ENCODE measurements at places on chromosomes 2 and 18.

DNA sequence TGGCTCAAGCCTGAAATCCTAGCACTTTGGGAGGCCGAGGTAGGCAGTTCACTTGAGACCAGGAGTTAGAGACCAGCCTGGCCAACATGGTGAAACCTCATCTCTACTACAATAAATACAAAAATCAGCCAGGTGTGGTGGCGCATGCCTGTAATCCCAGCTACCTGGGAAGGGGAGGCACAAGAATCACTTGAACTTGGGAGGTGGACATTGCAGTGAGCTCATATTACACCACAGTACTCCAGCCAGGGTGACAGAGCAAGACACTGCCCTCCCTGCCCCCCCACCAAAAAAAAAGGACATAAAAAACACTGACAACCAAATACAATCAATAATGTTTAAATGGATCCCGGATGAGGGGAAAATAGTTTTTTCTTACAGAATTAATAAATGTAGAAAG, 7.8 kb downstream of the TIA1 start:
- DNase-seq: no peak

GRCh38 chr2:74222300-74222650, 23.9 kb downstream of the MTHFD2 start:
- DNase-seq: no peak

DNA sequence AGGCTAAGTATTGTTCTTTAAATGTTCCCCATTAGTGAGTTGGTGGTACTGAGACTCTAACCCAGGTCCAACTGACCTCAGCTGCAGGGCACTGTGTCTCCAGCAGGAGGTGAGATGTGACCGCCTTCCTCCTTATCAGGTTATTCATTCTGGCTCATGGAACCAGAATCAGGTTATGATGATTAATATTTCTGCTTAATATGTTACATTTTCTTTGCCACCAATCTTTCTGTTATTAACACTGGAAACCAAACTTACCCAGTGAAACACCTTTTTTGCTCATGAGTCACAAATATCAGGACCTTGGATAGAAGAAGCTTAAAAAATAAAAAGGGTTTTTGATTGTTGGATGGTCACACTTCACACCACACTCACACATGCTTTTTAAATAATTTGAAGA, 85.4 kb downstream of the DPP4 start:
- DNase-seq: no peak

GRCh38 chr18:53887447-53887846, 337.0 kb downstream of the MBD2 start:
- no peak for DNase-seq

DNA sequence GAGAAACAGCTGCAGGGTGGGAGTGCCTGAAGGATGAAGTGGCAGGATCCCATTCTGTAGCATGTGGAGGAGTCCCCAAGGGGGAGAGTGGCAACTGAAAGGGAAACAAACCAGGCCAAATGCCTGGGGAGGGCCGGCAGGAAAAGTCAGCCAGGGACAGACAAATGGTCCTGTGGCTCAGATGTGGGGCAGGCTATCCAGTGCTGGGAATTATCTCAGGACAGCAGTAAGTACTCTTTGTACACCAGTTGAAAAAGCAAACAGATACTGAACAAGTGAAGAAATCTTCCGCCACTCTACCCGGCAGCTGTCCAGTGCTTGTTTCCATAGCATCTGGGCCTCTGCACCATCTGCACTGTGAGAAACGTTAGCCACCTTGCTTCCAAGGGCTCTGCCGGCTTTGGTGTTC, 408.9 kb downstream of the LRATD1 start:
- no peak for DNase-seq

GRCh38 chr2:101277111-101277510, 24.4 kb downstream of the CNOT11 start:
- DNase-seq: no peak

GRCh38 chr2:207869784-207870778, 100.4 kb upstream of the FZD5 start:
- DNase-seq: no peak

GRCh38 chr2:8257502-8257901, 424.4 kb upstream of the ID2 start:
- no peak for DNase-seq

DNA sequence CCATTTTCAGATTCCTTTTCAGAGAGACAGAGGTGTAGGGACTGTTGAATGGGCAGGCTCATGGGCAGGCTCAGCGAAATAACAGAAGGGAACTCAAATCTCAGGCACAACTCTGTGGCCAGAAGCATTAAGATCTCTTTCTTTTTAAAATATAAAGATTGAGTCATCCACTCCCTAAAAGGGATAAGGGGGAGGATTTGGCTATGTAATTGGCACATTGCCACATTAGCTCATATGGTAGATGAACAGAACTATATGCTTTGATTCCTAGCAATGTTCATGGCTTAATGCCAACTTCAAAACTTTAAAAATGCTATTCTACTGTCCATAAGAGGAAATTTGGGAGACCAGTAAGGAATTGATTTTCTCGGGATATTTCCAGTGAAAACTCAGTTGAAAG, 53.8 kb upstream of the SLC5A7 start:
- DNase-seq: no peak

DNA sequence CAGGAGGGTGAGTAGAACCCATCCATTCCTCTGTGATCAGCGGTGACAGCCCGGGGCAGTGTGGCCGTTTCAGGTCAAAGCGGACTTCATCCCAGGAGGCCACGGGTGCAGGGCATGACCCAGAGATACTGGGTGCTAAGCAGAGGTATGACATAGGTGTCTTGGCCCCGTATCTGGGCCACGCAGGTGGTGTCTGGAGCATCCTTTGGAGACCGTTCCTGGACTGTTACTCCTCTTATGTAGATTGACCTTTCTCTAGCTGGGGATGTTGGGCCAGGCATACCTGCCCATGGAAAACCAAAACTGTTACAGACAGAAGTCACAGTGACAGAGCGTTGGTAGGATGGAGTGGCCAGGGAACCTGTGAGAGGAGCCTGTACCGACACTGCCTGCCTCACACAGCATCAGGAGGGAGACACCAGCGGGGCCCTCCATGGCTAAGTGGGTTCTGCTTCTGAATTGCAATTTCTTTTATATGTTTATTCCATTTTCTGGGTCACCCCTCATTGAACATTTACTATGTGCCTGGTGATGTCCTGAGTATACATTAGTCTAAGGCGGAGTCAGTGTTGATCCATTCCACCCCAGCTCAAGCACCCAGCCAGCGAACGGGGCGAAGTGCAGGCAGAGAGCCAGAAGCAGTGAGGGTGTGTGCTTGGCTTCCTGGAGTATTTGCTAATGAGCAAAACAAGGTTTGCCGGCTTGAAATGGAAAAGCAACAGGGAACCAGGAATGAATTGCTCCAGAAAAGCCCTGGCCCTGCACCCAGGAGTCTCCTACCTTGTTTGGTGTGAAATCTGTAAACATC, 141.7 kb downstream of the SH3RF3 start:
- no peak for DNase-seq

GRCh38 chr2:237879991-237880560, 20.7 kb downstream of the RAMP1 start:
- DNase-seq: no peak

DNA sequence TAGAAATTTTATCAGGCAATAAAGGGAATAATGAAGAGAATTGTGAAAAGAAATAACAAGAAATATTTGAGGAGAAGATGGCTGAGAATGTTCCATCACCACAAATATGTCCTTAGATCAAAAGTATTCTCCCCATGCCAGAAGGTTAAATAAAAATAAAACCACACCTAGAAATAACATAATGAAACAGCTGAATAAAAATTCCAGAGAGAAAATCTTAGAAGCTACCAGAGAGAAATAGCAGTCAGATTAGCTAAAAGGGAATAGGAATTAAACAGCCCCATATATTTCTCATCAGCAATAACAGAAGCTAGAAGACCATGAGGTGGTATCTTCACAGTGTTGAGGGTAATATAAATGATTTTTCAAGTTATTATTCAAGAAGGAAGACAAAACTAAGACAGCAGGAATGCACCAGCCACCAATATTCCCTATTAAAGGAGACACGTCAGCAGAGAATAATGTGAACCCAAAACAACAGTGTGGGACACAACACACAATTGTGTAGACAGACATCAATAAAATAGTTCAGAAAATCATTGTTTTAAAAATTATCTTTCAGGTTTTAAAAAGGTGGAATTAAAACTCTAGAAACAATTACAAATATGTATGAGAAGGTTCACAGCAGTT, 82.0 kb upstream of the NEDD4L start:
- no peak for DNase-seq

GRCh38 chr18:79274823-79275222, 120.9 kb upstream of the NFATC1 start:
- DNase-seq: no peak

- DNase-seq: no peak
Measured at GRCh38 chr18:78981394-78981831, 1.8 kb downstream of the SALL3 start.

GRCh38 chr18:40470723-40471122, 1484.3 kb upstream of the PIK3C3 start:
- DNase-seq: no peak

- DNase-seq: no peak
Measured at GRCh38 chr2:100625717-100626116, 62.9 kb downstream of the PDCL3 start.

DNA sequence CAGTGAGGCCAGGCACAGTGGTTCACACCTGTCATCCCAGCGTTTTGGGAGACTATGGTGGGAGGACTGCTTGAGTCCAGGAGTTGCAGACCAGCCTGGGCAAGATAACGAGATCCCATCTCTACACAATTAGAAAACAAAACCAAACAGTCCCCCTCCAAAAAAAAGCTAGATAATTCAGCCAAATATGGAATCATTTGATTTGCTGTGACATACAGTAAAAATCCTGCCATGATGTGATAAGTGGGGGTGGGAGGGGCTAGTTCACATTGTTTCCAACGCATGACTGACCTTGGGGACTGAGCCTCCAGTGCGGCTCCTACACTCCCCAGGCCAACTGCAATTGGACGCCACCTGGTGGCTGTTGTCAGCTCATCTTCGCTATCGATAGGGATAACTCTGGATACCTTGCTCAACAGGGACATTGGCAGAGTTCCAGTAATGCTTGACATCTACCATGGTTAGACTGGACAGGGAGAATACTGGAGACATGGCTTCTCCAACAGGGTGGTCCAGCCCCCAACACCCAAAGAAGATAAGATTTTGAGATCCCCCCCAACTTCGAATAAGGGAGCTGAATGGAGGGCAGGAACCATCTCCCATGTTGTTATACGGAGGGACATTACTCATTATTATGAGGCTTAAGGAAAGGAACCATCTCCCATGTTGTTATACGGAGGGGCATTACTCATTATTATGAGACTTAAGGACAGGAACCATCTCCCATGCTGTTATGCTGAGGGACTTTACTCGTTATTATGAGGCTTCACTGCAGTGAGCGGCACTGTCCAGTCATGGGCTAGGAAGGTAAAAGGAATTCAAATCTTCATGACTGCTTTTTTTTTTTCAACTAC, 135.9 kb downstream of the TGIF1 start:
- DNase-seq: peak; percentile 10

- DNase-seq: no peak
Measured at GRCh38 chr2:134582547-134582899, 136.3 kb downstream of the TMEM163 start.

GRCh38 chr2:158214431-158214830, 112.8 kb downstream of the UPP2 start:
- no peak for DNase-seq

DNA sequence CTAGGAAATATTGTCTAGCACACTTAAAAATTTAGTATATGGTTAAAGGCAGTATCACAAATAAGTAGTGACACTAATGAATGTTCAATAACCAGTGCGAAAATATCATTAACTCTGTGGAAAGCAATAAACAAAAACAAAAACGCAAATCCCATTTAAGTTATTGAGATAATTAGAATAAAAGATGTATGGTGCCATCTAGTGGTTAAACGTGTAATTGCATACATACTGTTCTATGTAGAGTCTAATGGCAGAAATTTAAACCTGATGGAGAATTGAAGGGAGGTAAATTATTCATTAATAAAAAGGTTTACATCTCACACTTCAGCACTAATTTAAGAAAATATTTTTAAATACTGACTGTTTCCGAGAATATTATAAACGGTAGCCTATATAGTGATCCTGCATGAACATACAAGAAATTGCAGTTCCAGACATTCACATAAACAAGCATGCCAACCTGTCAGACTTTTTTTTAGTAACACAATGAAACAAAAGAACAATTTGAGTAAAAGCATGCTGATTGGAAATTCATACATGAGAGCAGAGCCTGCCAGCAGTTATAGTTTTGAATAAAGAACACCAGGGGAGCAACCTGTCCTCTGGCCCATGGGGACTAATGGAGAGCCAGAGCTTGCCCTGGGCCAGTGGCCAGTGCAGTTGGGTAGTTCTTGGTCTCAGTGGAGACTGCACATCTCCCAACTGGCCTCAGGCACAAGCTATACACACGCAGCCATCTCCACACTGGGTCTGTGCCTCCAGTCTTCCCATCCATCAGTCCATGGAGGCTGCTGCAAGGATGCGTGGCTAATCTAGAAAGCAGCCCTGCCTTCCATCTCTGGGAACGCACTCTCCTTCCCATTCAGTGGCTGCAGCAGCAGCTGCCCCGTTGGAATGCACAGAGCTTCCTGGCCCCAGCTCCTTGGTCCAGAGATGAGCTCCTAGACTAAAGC, 28.0 kb downstream of the GCG start:
- no peak for DNase-seq

DNA sequence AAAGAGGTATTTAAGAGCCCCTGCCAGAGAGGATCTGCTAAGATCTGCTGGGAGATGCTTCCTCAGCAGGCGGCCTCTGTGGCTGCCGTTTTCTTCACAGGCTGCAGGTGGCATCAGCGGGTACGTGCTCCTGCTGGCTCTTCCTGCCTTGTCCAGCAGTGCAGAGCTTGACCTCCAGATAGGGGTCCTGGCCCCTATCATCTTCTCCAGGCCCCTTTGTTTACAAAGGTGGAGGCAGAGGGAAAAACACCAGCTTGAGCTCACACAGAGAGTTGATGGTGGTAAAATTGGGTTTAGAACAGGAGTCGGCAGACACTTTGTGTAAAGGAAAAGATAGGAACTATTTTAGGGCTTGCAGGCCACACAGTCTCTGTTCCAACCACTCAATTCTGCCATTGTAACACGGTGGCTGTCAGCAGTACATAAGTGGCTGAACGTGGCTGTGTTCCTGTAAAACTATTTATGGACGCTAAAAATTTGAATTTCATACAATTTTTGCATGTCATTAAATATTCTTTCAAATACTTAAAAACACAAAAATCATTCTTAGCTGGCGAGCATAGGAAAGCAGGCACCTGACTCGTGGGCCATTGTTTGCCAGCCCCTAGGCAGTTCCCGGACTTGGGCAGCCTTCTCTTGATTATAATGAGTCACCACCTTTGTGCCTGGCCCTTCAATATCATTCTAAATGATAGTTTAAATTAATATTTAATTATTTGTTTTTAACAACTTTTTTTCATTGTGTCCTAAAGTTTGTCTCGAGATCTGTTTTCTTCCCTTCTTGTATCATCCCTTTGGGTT, 98.2 kb upstream of the B3GNT7 start:
- DNase-seq: no peak

DNA sequence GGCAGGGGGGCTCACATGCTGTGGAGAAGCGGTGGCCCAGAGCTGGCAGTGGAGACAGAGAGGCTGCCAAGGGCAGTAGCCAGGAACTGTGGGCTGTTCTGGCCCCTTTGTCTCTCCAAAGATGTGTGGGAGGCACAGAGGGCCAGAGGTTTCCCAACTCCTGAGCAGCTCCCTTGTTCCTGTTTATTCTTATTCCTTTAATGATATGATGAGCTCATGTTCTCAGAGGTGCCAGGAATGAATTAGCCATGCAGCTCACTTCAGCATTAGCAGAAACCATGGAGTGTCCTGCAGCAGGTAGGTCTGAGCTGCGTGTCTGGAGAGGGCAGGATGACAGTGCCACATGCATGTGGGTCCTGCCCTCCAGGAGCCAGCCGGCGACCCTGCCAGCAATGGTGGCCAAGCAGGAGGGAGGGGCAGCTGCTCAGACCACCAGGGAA, 77.9 kb upstream of the FZD7 start:
- no peak for DNase-seq
